ENCODE measurements at places on chromosomes 2 and 18.

- DNase-seq = no peak
- H3K36me3 ChIP-seq = no peaks in the 10 kb centered on the region
- H3K4me1 ChIP-seq = no peaks in the 10 kb centered on the region
- H3K27ac ChIP-seq = no peak overlapping the region
- H3K4me3 ChIP-seq = no peak overlapping the region
These were observed 55.9 kb upstream of the RTN4 start for GRCh38 chr2:55106148-55106547.

- peaks cover 16% of the 10 kb centered on the region for H3K4me1 ChIP-seq
- H3K27me3 ChIP-seq = peaks cover 3% of the 10 kb centered on the region
- H3K27ac ChIP-seq = no peak overlapping the region
- H3K4me3 ChIP-seq = no peak overlapping the region
- no peaks in the 10 kb centered on the region for H3K36me3 ChIP-seq
These were observed 2.7 kb downstream of the NCK2 start for GRCh38 chr2:105747254-105747894.

GRCh38 chr18:36578871-36579710, 249.7 kb downstream of the TPGS2 start:
- no peak overlapping the region for H3K4me3 ChIP-seq
- no peaks in the 10 kb centered on the region for H3K36me3 ChIP-seq
- no peak overlapping the region for H3K27ac ChIP-seq

DNA sequence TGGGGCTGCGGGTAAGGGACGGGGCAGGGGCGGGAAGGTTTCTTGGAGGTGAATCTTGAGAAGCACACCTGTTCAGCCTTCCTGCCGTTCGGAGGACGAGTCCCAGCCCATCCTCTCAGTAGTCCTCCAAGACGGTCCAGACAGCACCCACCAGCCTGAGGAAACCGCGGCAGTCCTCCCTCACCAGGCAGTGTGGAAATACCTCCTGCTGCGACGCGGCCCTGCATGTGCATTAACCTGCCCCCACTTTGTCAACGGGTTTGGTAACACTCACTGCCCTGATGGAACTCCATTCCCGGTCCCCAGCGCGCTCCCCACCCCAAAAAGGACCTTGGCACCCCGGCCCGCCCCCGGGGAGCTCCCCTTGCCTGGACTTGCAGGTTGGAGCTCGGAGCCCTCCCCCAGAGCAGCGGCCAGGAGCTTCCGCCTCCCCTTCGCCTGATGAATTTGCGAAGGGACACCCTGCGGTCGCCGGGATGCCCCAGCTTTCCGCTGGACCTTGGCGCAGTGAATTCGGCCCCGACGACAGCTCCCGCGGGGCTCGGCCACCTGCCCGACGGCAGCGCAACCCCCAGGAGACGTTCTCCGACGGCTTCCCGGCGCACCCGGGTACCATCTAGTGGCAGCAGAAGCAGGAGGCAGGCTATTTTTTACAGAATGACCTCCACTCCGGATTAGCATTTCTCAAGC, 31.5 kb downstream of the ACVR1C start:
- H3K36me3 ChIP-seq = no peaks in the 10 kb centered on the region
- H3K4me3 ChIP-seq = no peak overlapping the region
- no peak for DNase-seq
- H3K4me1 ChIP-seq = no peaks in the 10 kb centered on the region

- H3K4me3 ChIP-seq = no peak overlapping the region
- peaks cover 7% of the 10 kb centered on the region for H3K36me3 ChIP-seq
- no peaks in the 10 kb centered on the region for H3K27me3 ChIP-seq
- no peak for DNase-seq
- no peak overlapping the region for H3K27ac ChIP-seq
These were observed 61.2 kb downstream of the PIGN start for GRCh38 chr18:62125702-62126101.

All from Karpas-422 (cell line).